Stimulated activated CD8-positive, alpha-beta memory T cell treated with anti-CD3 and anti-CD28 coated beads, Interleukin-7, amount 100 ng/mL, for 4 hours (primary cell): ENCODE measurements at places on chromosomes 6 and 20.

DNA sequence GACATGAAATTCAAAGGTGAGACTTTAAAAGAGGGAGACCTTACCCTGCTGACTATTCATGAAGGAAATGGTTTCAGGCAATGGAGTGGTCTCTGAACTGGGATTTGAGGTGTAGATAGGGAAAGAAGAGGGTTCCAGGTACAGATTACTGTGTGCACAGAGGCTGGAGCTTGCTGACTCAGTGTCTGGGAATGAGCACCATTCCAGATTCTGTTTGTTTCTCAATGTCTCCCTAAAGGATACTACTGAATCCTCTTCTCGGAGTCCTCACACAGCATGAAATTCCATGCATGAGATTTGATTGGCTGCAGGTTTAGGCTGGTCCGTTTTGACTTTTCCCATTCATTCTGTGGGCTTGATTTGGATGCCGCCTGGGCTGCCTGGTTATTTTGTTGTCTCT lies 49.0 kb downstream of the PPP1R14C start:
- DNase-seq = no peak

DNA sequence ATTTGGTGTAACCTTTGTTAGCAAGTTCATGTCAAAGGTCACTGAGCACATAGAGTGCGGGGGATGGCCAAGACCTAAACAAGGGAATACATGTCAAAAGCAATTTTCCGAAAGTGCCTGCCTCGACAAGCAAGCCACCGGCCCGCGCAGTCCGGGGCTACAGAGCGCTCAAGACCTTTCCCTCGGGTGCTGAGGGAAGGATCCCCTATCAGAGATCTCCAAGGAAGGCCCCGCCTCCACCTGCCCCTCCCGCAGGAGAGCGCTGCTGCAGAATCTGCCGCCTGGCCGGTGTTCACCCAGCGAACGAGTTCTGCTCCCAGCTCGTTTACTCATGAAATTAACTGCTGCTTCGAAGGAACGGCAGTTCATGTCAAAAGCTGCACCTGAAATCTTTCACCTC lies 252.7 kb downstream of the BMP7 start:
- no peak for DNase-seq

DNA sequence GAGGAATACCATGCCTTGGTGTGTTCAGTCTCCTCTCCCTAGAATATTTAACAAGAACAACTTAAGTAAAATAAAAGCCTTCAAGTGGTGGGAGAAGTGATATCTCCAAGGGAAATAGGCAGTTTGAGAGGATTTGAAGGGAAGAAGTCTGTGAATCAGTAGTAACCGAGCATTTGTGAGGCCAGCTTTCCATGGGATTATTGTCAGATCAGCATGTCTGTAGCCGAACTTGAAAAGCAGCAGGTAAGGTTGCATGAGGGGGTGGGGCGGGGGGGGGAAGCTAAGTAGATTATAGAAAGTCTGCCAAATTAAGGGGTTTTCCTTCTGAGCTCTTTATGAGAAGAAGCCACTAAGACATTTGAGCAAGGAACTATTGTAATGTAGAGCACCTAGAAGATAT lies 92.6 kb downstream of the GRIK2 start:
- no peak for DNase-seq

GRCh38 chr6:125850361-125850760 lies 59.6 kb downstream of the NCOA7 start:
- no peak for DNase-seq

DNA sequence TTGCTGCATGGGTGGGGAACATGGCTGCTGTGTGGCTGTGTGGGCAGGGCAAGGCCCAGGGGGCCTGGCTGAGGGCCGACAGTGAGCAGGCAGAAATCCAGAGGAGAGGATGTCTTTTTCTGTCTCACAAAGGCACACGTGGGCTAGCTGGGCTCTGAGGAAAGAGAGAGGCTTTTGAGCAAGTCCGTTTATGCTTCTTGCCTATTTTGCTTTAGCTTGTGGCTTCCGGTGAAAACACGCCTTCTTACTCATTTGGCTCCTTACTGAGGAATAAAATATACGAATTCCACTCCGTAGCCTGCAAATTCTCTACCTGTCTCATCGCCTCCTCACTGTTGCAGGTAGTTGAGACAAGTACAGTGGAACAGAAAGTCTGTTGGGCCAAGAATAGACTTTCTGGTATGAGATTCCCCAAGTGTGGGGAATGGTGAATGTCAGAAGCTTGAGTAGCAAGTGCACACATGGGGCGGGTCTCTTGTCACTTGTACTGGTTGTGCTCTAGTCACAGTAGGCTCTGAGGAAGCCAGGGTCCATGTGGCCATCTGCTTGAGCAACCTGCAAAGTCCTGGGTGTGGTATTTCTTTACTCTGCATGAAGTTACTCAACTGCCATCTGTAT lies 28.4 kb downstream of the WRNIP1 start:
- no peak for DNase-seq

DNA sequence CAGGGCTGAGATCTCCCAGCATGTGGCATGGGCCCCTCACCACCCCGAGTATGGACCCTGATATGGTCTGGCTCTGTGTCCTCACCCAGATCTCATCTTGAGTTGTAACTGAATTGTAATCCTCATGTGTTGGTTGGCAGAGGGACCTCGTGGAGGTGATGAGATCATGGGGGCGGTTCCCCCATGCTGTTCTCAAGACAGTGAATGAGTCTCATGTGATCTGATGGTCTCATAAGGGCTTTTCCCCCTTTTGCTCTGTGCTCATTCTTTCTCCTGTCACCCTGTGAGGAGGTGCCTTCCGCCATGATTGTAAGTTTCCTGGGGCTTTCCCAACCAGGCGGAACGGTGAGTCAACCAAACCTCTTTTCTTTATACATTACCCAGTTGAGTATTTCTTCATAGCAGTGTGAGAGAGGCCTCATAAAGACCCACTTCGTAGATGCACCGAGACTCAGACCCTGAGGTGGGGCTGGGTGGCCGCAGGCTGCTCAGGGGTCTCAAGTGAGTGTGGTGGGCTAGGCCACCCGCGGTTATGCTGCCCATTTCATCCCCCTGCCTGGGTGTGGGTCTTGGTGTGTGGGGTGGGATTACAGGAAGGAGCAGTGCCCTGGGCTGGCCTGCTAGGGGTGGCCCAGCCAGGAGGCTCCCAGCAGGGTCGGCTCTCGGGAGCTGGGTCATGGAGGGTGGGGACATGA lies 26.2 kb upstream of the GATA5 start:
- peak; percentile 57 for DNase-seq

- no peak for DNase-seq
Observed at GRCh38 chr6:56927538-56928453, 27.1 kb upstream of the BEND6 start.

DNA sequence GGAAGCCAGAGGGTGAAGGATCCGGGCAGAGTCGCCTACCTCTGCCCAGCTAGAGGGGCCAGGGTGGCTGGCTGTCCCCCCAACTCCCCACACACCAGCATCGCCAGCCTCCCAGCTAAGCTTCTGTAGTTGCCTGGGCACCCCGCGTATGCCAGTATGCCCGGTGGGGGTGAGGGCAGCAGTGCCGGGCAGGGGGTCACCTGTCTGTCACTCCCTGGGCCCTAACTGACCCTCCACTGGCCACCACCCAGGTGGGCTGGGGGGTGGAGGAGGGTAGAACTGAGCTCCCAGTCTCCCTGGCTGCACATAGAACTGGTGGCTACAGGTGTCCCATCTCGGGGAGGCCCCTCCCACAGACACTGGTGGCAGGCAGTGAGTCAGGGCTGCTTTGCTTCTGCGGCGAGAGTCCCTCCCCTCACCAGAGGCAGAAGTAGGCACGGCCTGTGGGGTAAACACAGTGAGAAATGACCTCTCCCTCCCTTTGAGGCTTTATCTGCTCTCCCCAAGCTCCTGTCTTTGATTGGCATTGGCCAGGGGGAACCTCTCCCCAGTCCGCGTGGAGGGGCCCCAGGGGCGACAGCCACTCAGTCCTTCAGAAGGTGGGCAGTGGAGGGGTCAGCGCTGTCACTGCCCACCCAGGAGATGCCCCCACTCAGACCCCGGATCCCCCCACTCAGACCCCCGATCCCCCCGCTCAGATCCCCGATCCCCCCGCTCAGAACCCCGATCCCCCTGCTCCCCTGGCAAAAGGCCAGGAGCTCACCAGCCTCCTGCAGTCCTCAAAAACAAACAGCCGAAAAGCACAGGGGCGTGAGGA lies 2.5 kb downstream of the NTSR1 start:
- peak; percentile 33 for DNase-seq

DNA sequence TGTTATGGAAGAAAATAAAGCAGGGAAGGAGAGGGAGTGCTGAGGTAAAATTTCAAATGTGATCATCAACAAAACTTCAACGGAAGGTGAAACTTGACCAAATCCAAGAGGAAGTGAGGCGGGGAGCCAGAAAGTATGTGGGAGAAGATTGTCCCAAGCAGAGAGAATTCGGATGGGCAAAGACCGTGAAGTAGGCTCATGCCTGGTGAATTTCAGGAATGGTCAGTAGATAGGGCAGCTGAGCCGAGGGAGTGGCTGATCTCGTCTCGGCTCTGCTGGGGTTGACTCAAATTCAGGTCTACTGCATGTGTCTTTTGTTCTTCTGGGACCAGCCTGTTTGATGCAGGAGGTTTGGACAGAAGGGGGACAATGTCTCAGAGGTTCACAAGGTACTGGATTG lies 7.0 kb upstream of the CSNK2A1 start:
- no peak for DNase-seq

DNA sequence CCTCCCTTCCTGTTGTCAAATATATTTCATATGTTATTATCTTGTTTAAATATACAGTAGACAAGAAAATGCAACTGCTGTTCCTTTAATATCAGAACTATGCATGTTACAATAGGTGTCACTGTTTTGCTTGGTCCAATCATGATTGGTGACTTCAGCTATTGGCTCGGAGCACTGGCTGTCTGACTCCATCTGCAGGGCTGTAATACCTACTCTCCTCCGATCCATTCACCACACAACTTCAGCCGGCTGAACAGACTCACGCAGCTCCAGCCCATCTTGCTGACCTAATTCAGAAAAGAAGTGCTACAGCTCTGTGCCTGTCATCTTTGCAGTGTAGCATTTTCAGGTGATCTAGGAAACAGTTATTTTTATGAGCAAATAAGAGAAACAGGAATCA lies at the start of gene BTBD3:
TSS of gene BTBD3 (plus strand) at position 231 of the 400 bp plus-strand sequence. CDS start 383 bp downstream, outside the sequence.
- DNase-seq = no peak

DNA sequence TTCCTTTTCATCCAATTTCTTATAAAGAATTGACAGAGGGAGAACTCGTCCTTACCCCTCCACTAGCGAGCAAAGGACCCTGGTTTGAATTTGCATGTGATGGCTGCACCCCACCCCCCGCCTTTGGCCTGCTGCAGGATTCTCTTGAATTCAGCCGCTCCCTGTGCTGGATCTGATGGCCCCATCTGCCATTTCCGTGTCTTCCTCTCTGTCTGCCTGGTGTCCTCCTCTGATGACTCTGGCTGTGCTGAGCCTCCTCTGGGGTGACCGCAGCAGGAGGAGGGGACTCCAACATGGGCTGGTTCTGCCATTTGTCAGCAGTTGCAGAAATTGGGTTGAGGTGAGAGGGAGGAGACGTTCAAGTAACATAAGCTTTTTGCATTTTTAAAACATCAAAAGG lies 188.8 kb downstream of the DLL1 start:
- DNase-seq = no peak

GRCh38 chr6:126388104-126388598 lies 48.2 kb downstream of the CENPW start:
- no peak for DNase-seq

DNA sequence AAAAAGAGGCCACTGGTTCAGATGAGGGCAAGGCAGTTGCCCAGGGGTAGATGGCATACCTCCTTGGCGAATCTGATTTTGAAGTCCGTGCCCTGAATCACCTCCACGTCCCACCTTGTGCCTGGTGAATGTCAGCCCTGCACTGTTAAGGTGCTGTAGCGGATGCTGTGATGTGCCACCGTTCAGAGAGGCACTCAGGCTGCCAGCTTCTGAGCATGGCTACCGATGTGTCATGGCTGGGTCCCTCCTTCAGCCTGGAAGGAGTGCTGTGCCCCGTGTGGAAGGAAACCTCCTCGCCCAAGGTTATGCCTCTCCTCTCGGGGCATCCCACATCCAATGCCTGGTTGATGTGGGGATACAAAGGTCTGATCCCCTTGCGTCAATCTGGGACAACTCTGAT lies 43.6 kb downstream of the UST start:
- no peak for DNase-seq

DNA sequence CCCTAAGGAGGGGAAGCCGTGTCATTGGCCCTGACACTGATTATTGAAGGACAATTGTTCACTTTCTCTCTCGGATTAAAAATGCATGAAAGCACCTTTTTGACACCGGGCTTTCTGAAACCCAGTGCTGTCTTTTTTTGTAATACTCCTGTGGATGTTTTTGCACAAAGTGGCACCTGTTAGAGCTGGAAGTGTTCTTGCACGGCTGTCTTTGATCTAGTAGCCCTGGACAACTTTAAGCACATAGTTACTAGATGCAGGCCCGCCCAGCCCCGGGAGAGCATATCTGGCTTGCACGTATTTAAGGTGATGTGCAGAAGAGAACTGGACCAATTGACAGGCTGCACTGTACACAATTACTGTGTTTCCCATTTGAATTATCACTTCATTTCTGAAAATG lies 72.6 kb downstream of the ARID1B start:
- no peak for DNase-seq

DNA sequence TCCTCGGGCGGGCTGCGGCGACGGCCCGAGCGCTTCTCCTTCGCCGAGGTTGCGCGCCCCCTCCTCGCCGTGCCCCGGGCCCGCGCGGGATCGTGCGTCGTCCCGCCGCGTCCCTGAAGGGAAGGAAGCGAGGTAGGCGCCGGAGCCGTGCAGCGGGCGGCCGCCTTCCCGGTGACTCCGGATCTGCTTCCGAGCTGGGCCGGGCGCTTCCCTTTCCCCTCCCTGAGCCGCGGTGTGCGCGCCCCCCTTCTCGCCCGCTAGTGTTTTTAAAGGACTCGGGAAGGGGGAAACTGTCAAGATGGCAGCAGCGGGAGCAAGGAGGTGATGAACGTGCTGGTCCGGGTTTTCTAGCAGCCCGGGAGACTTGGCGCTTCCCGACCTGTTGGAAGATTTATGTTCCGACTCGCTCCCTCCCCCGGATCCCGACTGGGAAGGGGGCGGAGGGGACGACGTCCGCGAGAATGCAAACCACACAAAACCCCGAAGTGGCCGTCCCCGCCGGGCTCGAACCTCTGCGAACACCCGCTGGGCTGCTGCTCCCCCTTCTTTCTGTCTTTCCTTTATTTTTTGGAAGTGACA lies 744 bp upstream of the FOXO3 start:
- DNase-seq = no peak
